ENCODE measurements at places on chromosomes 16 and 17.

DNA sequence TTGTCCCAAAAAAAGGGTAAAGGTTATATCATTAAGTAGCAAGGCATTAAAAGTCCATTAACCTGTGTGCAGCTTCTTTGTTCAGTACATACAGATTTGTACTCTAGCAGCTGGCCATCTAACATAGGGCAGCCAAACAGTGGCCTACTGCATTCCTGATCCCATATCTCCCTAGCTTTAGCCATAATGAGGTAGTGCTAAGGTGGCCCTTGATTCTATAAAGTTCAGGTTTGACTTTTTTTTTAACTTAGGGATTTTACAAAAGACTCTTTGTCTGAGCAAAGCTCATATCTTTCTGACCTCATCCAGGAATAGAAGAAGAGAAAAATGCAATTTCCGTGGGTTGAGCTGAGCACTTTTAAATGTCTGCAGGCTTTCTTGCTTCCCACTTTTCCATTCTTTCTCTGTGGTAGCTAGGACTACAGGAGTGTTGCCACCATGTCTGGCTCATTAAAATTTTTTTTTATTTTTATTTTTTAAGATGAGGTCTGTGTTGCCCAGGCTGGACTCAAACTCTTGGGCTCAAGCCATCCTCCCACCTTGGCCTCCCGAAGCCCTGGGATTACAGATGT is 19.5 kb upstream of the CDC6 start:
- DNase-seq = no peak

GRCh38 chr17:56119191-56119590 is 34.1 kb upstream of the ANKFN1 start:
- no peak for DNase-seq

- no peak for DNase-seq
Measured at GRCh38 chr16:57991551-57992059, 8.9 kb downstream of the ZNF319 start.

- DNase-seq = no peak
Measured at GRCh38 chr17:73630531-73630930, 13.7 kb downstream of the SDK2 start.

GRCh38 chr17:59330053-59330942 is 1.2 kb upstream of the YPEL2 start:
- DNase-seq = peak; percentile 85

- no peak for DNase-seq
Measured at GRCh38 chr16:88287219-88287618, 95.5 kb upstream of the ZNF469 start.

GRCh38 chr17:28421787-28422305 is 15.8 kb upstream of the SLC46A1 start:
- no peak for DNase-seq

DNA sequence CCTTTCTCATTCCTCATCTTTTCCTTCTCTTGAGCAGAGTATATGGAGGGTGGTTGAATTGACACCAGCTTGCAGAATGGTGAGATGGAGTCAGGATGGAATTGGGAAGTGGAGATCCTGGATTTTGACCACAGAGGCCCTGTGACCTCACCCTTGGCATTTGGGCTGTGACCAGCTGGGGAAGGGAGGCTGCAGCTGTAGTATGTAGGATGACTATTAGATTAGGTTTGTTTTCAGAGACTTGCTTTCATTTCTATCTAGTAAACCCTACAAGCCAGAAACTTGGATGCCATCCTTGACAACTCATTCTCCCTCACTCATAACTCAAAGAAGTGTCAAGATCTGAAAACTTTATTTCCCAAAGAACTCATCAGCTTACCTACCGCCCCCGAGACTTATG is 5.9 kb downstream of the GNGT2 start:
- DNase-seq = no peak

GRCh38 chr17:6020376-6021010 is 49.7 kb upstream of the WSCD1 start:
- DNase-seq = no peak

- no peak for DNase-seq
Measured at GRCh38 chr16:67951485-67951884, 7.6 kb upstream of the LCAT start.

- DNase-seq = no peak
Measured at GRCh38 chr17:72872396-72872795, 220.1 kb downstream of the SLC39A11 start.

DNA sequence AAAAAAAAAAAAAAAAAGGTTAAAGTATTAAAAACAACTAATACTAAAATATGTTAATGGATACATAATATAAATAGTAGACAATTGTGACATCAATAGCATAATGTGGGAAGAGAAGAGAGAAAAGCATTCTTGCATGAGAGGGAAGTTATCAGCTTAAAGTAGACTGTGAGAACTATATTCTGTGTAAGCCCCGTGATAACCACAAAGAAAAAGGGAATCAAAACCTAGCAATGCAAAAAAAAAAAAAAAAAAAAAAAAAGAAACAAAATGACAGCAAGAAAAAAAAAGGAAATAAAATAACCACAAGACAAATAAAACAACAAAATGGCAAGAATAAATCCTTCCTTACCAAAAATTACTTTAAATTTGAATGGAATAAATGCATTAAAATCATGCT is 39.8 kb upstream of the MYLK3 start:
- no peak for DNase-seq

- DNase-seq = no peak
Measured at GRCh38 chr16:85338638-85338982, 226.3 kb upstream of the CIBAR2 start.

DNA sequence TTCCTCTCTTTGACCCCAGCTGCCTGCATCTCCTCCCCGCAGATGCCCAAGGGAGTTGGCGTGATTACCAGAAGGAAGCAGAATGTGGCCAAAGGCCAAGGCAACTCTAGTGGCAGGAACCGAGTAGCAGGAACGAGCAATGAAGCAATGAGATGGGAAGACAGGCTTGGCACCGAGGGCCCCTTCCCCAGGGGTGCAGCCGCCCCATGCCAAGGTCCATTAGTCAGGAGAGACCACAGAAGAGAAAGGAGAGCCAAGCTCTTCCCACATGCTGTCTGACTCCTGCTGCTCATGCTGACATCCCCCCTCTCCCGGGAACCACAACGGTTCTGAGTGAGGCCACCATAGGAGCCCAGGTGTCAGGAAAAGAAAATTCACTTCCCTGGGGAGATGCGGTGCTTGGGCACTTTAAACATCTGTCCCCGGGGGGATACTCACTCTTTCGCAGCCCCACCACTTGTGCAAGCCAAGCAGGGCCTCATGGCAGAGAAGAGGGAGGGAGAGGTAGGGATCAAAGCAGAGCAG is 67.4 kb downstream of the MYO18A start:
- peak; percentile 54 for DNase-seq

GRCh38 chr17:9802697-9803096 is 11.3 kb upstream of the DHRS7C start:
- no peak for DNase-seq

- no peak for DNase-seq
Measured at GRCh38 chr16:5580296-5580695, 482.7 kb upstream of the EEF2KMT start.

GRCh38 chr16:57482845-57483545 is 3.3 kb downstream of the DOK4 start:
- no peak for DNase-seq

- no peak for DNase-seq
Measured at GRCh38 chr16:84820305-84820684, 510 bp downstream of the CRISPLD2 start.

DNA sequence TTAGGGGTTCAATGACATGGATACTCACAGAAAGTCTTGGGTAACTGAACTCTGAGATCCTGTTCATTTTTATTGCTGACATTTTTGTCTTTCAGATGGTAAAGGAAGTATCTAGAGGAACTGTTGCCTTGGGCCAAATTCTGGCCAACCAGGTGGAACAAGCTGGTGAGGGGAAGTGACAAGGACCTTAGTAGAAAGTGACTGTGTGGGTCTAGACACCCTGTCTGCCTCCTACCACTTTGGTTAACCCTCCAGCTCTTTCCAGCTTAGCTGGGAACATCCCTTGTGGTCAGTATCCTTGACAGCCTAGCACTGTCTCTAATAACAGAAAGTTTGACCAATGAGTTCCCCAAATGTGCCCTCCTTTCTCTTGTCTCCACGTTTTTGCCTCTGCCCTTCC is 28.8 kb upstream of the PRKCB start:
- DNase-seq = no peak

- no peak for DNase-seq
Measured at GRCh38 chr17:63185420-63185819, 219.4 kb downstream of the TANC2 start.

- DNase-seq = no peak
Measured at GRCh38 chr16:14600164-14600563, 29.9 kb downstream of the PARN start.

DNA sequence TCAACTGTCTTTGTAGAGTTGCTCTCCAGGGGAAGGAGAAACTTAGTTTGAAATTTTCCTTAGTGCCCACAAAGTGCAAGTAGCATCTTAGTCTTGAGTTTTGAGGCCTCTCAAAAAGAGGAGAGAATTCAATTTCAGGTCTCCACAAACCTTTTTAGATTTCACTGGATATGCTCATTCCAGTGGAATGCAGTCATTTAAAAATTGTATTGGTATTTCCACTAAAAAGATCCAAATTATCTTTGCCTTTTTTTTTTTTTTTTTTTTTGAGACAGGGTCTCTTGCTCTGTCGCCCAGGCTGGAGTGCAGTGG is 6.9 kb upstream of the FOXJ1 start:
- no peak for DNase-seq

DNA sequence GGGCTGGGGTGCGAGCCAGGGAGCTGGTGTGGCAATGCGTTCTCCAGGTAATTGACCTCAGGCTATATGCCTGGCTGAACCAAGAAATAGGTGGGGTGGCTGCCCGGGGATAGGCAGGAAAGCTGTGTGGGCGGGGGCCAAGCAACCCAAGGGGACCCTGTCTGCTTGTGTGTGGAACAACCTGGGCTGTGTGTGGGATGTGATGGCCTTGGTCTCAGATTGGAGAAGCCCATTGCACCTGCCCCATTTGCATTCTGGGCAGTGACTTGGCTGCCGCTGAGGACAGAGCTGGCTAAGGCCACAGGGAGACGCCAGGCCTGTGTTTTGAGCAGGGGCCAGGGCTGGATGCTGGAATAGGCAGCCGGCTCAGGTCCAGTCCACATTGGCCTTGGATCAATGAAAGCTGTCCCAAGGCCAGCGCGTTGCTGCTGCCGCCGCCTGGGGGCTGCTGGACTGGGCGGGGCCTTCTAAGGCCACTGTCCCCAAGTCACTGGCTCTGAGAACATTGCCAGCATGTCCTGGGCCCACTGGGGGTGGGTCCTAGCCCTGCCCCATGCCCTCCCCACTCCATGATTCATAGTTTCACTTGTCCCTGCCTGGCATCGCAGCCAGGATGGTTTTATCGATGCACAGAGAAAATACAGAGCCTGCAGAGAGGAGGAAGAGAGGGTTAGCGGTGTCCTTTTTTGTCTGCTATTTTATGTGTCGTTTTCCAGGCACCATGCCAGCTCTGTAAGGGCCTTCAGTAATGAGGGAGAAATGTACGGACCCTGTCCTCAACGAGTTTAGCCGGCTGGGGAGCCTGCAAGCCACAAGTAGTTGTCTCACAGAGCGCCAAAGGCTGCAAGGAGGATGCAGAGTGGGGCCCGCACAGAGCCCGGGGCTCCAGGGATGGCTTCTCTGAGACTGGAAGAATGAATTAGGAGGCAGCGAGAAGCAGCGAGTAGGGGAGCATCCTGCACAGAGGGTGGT is 43.9 kb downstream of the NKD1 start:
- no peak for DNase-seq

DNA sequence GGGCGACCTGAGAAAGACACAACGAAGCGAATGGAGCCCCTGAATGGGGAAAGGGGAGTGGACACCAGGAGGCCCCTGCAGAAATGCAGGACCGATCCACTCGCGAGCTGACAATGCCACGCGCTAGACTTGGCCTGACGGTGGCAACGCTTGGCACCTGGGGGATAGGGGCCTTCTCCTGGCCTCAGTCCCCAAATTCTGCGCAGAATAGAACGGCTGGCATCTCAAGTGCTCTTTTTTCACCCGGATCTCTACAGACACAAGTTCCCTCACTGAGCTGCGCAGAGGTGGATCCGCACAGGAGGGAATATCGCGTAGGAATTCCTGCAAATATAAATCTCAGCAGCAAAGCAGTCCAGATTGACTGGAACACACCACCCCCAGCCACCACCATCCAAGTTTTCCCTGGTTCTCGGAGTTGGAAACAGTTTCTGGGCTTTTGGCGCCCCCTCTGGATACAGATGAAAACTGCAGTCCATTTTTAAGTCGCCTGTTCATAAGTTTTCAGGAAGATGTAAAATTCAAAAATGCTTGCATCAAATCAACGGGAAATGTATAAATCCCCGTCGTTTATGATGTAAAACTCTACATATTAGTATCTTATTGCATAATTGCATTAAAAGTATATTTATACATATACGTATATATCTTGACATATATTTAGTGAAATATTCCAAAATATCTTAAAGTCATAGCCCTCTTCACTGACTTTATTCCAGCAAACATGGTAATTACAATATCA is 2.3 kb upstream of the SOX9 start:
- DNase-seq = peak; percentile 77

GRCh38 chr17:7695586-7695985 is 7.3 kb downstream of the WRAP53 start:
- DNase-seq = no peak

GRCh38 chr16:89308391-89309333 is 91.2 kb downstream of the ZNF778 start:
- no peak for DNase-seq

GRCh38 chr17:44033861-44034408 is 19.2 kb upstream of the TMEM101 start:
- peak; percentile 45 for DNase-seq

- no peak for DNase-seq
Measured at GRCh38 chr17:50629902-50630301, 4.8 kb upstream of the ABCC3 start.

DNA sequence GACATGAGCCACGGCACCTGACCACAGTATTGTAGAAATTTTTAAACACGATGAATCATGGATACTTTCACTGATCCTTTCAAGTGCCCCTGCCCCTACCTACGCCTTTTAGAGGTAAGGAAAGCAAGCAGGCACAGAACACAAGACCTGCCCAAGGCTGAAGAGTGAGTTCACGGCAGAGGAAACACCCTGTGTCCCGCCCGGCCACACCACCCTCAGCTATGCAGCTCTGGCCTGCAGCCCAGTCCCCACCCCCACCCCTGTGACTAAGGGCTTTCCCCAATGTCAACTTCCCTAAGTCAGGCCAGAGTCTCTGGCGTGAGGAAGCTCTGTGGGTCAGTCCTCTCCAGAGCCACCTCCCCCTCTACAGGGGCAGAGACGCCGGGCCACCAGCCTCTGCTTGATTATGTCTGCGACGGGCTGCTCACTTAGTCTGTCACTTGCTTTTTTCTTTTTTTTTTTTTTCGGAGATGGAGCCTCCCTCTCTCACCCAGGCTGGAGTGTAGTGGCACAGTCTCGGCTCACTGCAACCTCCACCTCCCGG is 8.4 kb downstream of the SLC16A5 start:
- DNase-seq = peak; percentile 78

DNA sequence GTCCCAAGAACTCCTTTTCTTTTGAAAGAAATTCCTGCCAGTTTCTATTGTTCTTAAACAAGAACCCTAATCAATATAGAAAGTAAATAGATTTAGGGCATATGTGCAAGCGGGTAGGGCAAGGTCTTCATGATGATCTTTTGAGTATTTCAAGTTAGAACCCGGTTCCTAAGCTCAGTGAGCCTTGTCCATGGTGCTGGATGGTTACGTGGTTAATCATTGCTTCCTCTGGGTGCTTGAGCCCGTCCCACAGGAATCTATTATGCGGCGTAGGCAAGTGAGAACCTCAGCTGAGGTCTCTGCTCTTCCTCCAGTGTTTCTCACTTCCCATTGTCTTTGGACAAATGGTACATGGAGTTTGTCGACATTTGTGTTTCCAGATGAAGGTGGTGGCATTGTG is 580.8 kb upstream of the EEF2KMT start:
- DNase-seq = peak; percentile 10
